ENCODE measurements at places on chromosomes 13 and 19.
A peak's percentile ranks its signal among the peaks of the same experiment; 100 is the strongest.

- no peak for DNase-seq
Observed at GRCh38 chr13:55229906-55230569, 1910.7 kb upstream of the PRR20A start.

- DNase-seq = no peak
Observed at GRCh38 chr13:52749419-52749818, 9.8 kb upstream of the CNMD start.

DNA sequence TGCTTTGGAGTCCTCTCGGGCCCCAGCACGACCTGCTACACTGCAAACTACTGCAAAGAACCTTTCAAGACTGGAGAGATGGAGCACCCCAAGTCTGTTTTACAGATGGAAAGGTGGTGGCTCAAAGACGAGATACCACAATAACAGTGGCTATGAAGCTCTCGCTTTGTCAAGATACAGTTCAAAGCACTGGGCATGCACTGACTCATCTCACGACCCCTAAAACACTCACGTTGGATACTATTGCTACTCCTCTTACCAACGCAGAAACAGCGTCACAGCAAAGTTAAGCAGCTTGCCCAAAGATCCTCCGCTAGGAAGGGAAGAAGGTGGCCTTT is 24.0 kb upstream of the LAIR1 start:
- no peak for DNase-seq

- DNase-seq = peak; percentile 73
Observed at GRCh38 chr19:4373601-4374497, 26.5 kb downstream of the SH3GL1 start.

GRCh38 chr13:110812869-110813645 is 99.6 kb downstream of the ING1 start:
- DNase-seq = no peak

GRCh38 chr19:48967346-48968178 is 2.5 kb downstream of the FTL start:
- DNase-seq = no peak

- DNase-seq = no peak
Observed at GRCh38 chr13:25915840-25916518, 135.8 kb downstream of the SHISA2 start.

DNA sequence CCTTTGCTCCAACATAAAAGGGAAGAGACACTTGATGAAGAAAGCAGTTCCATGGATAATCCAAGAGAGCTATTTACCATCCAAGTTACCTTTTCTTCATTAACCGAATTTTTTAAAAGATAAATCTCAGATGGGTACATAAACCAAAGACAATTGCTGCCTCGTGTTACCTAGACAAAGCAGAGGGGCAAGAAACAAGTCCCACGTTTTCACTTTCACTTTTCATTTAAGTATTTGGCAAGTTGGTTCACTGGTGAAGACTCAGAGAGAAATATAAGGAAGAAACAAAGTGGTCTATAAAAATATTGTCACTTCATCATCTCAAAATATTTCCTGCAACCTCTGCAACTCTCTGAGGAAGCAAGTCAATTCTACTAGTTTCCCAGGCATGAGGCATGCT is 446.1 kb downstream of the FGF14 start:
- no peak for DNase-seq

DNA sequence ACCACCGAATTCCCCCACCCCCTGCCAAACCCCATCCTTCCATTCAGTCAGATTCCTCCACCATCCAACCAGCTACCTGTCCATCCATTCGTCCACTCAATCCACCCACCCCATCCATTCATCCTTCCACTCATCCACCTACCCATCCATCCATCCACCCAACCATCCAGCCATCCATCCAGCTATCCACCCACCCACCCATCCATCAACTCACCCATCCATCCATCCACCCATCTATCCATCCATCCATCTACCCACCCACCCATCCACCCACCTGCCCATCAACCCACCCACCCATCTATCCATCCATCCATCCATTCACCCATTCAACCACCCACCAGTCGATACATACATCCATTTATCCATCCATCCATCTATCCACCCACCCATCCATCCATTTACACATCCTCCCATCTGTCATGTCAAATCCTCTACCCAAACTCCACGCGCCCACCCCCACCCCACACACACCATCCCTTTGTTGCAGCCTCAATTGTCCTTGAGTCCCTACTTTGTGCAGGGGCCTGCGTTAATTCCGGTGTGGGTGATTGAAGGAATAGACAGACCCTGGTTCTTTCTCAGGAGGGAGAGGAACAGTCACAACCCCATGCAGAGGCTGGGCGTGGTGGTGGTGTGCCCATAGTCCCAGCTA is 5.3 kb upstream of the SLC5A5 start:
- DNase-seq = no peak

DNA sequence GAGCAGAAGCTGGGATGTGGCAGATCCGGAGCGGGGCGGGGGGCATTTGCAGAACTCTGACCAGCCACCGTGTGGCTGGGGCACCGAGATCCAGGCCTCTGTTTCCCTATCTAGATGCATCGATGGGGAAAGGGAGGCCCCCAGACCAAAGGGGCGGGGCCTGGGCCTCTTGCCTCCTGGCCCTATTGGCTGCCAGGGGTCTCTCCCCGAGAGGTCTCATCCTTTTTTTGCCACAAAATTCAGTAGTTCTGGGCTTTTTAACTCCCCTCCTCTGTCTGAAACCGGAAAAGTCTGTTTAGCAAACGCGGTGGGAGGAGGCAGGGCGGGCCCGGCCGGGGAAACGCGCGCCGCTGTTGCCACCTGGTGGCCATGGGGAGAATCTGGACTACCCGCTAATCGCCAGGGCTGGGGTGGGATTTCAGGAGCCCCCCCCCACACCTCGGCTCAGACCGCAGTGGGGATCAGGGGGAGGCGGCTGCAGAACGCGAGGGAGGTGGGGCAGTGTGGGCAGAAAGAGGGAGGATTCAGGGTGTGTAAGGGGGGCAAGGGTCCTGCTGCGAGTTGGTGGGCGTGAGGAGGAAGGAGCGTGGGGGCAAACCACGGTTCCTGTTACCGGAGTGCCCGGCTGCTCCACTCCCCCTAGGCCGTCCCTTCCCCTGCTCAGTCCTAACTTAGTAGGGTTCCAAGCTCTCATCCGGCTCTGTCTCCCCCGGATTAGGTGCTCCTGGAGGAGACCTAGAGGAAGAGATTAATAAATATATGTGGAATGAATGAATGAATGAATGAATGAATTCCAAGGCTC is 28.3 kb downstream of the IL12RB1 start:
- no peak for DNase-seq

- no peak for DNase-seq
Observed at GRCh38 chr19:33368074-33368864, 5.2 kb upstream of the CEBPG start.

- DNase-seq = no peak
Observed at GRCh38 chr19:47398707-47399597, 20.4 kb downstream of the MEIS3 start.

GRCh38 chr19:23283925-23284324 is 33.7 kb upstream of the ZNF724 start:
- peak; percentile 6 for DNase-seq

DNA sequence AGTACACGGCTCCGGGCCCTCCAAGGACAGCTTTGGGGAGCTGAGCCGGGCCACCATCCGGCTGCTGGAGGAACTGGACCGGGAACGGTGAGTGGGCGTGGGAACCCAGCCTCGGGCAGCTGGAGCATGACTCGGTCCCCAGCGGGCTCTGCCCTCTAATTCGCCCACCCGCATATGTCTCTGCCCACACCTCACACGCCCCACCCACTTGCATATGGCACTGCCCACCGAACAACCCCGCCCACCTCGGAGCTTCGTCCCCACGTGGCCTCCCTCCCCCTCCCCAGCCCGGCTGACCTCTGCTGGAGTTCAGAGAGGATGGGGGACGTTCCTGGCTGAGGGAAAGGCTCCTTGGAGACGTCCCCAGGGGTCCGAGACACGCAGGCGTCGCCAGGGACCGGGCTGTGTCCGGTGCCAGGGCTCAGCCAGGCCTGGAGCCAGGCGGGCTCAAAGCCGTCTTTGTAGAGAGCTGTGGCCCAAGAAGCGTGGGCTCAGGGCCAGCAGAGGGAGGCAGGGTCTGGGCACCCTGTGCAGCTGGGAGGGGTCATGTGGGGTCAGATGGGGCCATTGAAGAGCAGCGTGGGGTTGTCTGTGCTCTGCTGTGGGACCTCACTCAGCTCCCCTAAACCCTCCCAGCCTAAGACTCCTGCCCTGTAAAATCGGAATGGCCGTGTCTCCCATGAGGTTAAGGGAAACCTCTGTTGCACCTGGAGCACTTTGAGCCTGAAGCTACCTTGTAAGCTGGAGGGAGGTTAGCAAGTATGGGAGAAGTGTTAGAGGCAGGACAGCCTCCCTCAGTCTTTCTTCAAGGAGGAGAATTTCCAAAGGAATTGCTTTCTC is 3.8 kb downstream of the APC2 start:
- peak; percentile 51 for DNase-seq

GRCh38 chr19:29549105-29550070 is 23.6 kb downstream of the VSTM2B start:
- DNase-seq = no peak

GRCh38 chr13:50200988-50201387 is 185.7 kb downstream of the KCNRG start:
- no peak for DNase-seq

DNA sequence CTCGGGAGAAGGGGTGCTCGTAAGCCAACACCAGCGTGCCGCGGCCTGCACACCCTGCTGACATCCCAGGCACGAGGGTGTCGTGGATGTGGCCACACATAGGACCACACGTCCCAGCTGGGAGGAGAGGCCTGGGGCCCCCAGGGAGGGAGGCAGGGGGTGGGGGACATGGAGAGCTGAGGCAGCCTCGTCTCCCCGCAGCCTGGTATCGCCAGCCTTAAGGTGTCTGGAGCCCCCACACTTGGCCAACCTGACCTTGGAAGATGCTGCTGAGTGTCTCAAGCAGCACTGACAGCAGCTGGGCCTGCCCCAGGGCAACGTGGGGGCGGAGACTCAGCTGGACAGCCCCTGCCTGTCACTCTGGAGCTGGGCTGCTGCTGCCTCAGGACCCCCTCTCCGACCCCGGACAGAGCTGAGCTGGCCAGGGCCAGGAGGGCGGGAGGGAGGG is 2.4 kb downstream of the IZUMO4 start:
- no peak for DNase-seq

DNA sequence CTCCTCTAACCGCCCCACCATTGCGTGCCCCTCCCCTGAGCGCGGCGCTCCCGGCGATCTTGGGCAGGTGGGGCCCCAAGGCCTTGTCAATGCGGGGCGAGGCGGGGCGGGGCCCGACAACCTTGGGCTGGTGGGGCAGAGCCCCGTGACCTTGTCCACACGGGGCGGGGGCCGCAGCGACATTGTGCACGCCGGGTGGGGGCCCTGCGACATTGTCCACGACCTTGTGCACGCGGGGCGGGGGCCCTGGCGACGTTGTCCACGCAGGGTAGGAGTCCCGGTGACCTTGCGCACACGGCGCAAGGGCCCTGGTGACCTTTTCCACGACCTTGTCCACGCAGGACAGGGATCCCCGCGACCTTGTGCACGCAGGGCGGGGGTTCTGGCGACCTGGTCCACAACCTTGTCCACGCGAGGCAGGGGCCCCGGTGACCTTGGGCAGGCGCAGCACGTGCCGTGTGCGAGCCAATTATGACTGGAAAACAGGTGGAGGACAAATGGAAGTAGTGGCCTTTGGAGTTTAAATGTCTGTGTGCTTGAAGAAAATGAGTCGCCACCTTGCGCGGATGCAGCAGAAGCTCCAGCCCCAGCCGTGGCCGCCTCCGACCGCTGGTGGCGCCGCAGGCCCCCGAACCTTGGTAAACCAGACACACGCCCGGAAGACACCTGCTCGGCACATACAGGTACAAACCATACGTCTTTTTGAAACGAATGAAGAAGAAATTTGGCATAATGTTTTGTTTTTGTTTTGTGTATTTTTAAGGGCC is 62.6 kb downstream of the LATS2 start:
- DNase-seq = no peak

GRCh38 chr19:1109032-1109551 is 5.3 kb downstream of the GPX4 start:
- no peak for DNase-seq

- DNase-seq = no peak
Observed at GRCh38 chr13:51785712-51786424, 18.1 kb downstream of the DHRS12 start.

DNA sequence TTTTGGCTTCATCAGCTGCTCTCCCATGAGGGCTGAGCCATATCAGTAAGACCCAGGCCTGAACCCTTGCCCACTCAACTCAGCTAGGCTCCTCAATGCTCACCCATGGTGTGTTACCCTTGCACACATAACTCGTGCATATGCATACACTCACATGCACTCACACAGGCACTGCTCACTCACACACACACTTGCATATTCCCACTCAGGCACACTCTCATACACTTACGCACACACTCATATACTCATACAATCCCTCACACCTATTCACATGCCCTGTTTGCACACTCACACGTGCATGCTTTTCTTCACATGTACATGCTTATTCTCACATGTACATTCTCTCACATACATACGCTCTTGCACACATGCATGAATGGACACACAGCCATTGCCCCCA is 93.8 kb downstream of the SLC7A1 start:
- DNase-seq = no peak

DNA sequence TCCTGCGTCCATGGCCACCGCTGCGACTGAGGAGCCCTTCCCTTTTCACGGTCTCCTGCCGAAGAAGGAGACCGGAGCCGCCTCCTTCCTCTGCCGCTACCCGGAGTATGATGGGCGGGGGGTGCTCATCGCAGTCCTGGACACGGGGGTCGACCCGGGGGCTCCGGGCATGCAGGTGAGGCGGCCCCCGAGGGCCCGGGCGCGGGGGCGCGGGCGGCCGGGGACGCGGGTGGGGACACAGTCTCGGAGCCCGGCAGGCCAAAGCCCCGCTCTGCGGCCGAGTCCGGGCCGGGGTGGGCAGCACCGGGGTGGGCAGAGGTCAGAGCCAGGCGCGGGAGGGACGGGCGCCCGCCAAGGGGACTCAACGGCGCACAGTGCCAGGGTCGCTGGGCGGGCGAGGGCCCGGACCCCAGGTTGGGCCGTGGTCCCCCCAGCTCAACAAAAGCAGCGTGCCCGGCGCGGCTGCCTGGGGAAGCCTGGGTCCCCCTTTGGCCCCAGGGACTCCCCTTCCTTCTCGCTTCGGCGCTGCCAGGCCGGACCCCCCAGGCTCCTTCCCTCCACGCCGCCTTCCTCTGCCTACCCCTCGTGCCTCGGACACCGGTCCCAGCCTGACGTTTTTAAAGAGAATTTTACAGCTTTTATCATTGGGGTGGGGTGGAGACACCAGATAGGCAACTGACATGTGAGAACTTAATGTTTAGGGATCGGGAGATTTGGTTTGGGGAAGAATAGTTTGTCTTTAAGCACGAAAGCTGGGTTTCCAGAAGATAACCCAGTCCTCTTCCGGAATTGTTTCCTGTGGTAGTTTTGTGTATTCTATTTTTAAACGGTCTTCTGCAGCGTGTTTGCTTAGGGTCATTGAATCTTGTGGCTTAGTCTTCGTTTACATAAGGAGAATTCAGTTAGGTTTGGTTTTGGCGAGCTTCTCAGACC is 509 bp downstream of the TPP2 start:
- DNase-seq = no peak

DNA sequence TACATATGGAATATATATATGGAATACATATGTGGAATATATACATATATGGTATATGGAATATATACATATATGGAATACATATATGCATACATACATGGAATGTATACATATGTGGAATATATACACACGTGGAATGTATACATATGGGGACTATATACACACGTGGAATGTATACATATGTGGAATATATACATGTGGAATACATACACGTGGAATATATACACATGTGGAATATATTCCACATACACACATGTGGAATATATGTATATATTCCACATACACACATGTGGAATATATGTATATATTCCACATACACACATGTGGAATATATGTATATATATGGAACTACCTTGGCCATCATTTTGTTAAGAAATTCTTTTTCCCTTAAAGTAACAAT is 31.1 kb downstream of the ZNF571 start:
- DNase-seq = no peak

- DNase-seq = no peak
Observed at GRCh38 chr13:75299913-75300862, 181.8 kb downstream of the TBC1D4 start.
